ENCODE measurements at places on chromosomes 6 and 20.

GRCh38 chr6:157806856-157807215 is 16.2 kb upstream of the SNX9 start:
- no peak for DNase-seq

GRCh38 chr6:77883851-77884250 is 231.0 kb downstream of the MEI4 start:
- DNase-seq, result no peak

- DNase-seq, result no peak
Observed at GRCh38 chr6:48511378-48511777, 400.4 kb upstream of the PTCHD4 start.

DNA sequence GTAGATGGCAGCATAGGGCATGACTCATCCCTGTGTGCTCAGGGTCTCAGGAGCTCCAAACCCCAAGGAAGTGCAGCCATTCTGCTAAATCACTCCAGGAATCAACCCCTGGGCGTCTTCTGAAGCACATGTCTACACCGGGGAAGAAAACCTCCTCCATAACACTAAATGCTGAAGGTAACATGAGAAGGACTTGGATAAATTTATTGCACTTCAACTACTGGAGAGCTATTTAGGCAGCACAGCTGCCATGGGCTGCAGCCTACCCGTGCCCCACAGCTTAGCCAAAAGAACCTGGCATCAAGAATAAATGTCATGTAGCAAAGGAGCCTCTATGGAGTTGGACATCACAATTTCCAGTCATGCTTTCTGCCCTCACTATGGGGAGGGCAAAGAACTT is 152.4 kb upstream of the PROKR2 start:
- DNase-seq, result no peak

DNA sequence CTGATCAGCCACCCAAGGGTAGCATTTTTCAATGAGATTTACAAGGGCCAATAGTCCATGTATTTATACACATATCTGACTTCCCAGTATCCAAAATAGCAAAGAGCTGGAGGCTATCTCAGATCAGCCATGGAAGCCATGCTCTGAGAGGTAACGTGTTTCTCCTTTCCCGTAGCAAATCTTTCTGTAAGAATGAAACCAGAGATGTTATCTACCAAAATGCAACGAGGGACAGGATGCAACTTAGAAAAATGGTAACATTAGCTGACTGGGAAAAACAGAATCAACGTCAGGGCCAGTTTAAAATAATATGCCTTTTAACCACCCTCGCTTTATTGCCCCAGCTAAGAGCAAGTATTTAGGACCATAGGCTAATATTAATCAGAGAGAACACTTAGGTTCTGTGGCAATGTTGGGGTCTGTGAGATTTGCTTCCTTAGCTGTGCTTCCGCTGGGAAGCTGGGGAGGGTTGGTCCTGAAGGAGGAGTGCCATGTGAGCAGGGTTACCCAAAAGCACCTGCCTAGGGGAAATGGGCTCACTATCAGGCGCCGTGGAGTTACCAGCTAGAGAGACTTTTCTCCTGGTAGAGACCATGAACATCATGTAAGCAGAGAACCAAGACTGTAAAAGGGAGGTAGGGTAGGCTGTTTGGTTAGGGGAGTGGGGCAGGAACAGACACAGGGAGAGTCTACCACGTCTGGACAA is 1.2 kb downstream of the ZNF831 start:
- DNase-seq, result no peak

GRCh38 chr6:45677381-45678284 is 299.9 kb upstream of the SUPT3H start:
- DNase-seq, result no peak

- DNase-seq, result no peak
Observed at GRCh38 chr20:25245461-25245860, 2.4 kb upstream of the PYGB start.

Data from endothelial cell (in vitro differentiated cells).